ENCODE measurements at places on chromosomes 1 and 21.
A peak's percentile ranks its signal among the peaks of the same experiment; 100 is the strongest.

DNA sequence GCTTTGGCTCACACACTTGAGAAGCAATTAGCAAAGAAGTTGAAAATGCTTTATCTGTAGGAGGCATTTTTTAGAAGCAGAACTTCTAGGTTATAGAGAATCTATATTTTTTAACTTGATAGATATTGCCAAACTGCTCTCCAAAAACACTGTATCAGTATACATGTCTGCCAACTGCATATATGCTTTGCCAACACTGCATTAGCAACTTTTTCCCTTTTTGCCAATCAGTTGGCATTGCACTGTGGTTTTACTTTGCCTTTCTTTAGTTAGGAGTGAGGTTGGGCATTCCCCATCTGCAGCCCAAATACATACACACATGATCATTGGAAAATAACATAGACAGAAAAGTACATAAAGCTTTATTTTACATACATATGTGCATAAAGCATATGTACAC, 15.0 kb downstream of the PADI3 start:
- no peak for DNase-seq

- DNase-seq: no peak
Observed at GRCh38 chr1:204222764-204223055, 8.9 kb upstream of the GOLT1A start.

- DNase-seq: no peak
Observed at GRCh38 chr21:18318156-18318555, 73.5 kb downstream of the CHODL start.

GRCh38 chr1:160367516-160367900, 637 bp downstream of the NHLH1 start:
- DNase-seq: no peak

GRCh38 chr21:44682580-44683151, 703 bp upstream of the KRTAP12-1 start:
- DNase-seq: no peak

- no peak for DNase-seq
Observed at GRCh38 chr1:205077934-205078311, 6.3 kb downstream of the TMEM81 start.

DNA sequence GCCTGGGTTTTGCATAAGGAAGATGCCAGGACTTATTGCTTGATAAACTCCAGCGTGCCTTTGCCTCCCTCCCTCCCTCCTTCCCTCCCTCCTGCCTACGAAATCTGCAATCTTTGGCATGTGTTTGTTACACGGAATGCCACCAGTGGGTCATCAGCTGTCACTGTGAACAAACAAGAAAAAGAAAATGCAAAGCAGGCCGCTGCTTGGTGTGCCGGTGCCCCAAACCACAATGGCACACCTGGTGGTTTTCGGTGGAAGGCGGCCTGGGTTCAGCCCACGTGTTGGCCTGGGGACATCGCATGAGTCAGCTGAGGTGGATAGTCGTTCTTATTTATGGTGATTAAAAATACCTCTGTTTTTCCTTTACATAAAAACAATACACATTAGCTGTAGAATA, 16.3 kb upstream of the IFNLR1 start:
- no peak for DNase-seq

GRCh38 chr1:16443975-16444770, 3.6 kb downstream of the NECAP2 start:
- DNase-seq: no peak

DNA sequence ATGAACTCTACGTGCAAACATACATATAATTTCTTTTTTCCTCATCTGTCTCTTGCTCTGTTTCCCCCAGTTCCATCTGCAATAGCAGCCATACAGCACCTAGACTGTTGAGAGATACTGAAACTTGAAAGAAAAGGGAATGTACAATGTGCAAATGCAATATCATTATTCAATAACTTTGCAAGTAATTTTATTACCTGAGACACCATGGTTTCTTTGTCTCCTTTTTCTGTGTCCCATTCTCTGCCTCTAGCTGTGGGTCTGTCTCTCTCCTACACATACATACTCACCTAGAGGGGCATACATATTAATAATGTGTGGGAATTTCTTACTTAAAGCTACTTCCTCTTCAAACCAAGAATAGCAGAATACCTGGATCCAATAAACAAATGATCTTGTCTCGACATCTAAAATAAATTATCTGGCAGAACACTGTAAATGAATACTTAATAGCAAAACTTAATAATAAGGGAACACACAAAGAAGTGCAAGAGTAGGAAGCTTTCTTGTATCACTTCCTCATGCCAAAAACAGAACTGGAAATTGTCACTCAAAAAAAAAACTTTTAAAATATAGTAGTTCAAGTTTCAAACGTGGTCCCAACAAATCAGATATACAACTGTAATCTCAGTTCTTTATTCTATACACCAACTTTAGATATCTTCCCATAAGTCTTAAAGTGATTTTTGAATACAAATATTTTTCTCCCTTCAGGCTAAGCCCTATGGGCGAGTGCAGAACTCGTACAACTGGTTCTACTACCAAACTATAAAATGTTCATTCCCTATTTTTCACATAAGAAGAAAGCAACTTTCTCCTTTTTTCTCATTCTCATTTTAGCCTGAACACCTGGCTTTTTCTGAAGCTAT, 194.6 kb downstream of the NRIP1 start:
- peak; percentile 44 for DNase-seq

DNA sequence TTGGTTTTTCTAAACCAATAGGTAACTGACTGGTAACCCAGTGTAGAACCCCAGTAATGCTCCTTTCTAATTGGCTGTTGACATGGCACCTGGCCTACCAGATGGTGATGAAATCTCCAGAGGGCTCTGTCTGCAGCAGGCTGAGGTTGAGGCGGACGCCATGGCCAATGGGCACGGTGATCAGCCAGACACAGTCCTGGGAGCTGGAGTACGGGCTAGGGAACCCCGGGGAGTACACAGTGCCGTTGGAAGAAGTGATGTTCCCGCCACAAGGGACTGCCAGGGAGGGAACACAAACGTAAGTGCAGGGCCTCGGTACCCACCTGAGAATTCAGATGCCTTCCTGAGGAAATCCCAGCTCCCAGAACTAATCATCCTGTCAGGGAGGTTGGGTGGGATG, 129.8 kb downstream of the ZSCAN20 start:
- no peak for DNase-seq

- DNase-seq: no peak
Observed at GRCh38 chr1:31368611-31369107, 4.2 kb downstream of the FABP3 start.

- no peak for DNase-seq
Observed at GRCh38 chr1:1927751-1928150, 8.7 kb upstream of the TMEM52 start.

GRCh38 chr1:228336308-228337030, 70.2 kb downstream of the TRIM11 start:
- no peak for DNase-seq

DNA sequence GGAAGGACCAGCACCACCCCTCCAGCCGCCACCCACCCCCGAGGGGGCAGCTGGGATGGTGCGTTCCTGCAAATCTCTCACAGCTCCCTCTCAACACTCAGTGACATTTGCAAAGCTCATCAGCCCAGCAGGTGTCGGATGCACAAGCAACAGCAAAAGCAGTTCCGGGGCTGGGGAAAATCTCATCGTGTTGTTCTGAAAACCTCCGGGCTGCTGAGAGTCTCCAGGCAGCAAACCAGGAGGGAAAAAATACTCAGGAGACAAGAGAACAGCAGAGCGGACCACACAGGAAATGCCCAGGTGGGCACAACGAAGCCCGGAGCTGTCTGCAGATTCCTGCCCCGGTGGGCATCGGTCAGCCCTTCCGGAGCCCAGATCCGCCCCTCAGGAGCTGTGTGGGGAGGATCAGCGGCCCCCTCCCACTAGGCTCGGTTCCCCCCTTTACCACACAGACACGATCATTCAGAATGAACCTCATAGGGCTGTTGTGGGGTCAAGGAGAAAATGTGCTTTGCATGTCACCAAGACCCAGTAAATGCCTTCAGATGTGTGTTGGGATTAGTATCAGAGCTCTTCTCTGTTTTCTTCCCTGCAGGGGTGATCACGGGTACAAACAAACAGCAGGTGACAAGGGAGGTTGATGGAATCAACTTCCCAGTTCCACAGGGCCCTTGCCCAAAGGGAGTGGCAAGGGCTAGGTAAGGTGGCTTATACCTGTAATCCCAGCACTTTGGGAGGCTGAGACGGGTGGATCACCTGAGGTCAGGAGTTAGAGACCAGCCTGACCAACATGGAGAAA, 127.0 kb upstream of the TIAM1 start:
- no peak for DNase-seq

- peak; percentile 15 for DNase-seq
Observed at GRCh38 chr21:36792505-36792967, 93.6 kb downstream of the SIM2 start.
